ENCODE measurements at places on chromosomes 4 and X.

- DNase-seq = no peak
These were observed 4.3 kb downstream of the ZXDB start for GRCh38 chrX:57596109-57596508.

DNA sequence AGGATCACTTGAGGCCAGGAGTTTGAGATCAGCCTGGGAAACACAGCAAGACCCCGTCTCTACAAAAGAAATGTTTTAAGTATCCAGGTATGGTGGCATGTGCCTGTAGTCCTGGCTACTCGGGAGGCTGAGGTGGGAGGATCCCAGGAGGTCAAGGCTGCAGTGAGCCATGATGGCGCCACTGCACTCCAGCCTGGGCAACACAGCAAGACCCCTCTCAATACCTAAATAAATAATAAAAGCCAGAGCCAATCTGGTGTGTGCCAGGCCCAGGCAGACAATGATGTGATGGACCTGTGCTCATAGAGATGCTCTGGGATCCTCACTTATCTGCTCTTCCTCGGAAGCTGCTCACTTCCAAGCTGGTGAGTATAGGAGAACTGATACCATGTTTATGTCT, 18.2 kb upstream of the SASH3 start:
- DNase-seq = no peak

DNA sequence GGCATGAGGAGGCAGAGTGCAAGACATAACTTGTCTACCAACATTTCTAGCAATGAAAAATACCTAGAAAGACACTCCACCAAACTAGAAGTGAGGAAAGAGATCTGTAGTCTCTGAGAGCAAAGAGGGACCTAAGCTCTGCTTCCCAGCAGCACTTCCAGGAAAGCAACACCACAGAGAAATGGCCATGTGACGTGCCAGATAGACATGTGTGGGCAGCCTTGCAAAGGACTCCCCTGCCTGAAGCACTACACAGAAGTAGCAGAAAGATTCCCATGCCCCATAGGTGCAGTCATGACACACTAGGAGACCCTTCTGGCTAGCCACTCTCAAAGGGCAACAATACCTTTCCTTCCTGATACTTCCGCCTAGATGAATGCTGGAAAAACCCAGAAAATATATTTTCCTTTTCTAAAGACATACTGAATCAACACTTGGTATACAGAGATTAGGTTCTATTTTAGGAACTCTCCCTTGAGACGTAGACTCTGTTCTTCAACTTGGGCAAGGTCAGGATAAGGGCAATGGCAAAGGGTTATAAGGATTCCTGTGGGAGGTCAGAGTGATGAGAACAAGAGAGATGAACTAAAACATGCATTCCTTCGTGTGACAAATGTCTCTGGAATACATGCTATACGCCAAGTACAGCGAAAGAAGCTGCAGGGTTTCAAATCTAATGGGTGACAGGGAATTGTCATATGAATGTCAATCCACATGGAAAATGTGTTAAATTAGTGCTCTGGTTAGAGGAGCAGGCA, 187.5 kb upstream of the ETNPPL start:
- DNase-seq = no peak

- DNase-seq = no peak
These were observed 76.7 kb downstream of the FHIP1A start for GRCh38 chr4:151485541-151486131.

GRCh38 chr4:95155759-95156451, 392.9 kb downstream of the UNC5C start:
- DNase-seq = no peak

DNA sequence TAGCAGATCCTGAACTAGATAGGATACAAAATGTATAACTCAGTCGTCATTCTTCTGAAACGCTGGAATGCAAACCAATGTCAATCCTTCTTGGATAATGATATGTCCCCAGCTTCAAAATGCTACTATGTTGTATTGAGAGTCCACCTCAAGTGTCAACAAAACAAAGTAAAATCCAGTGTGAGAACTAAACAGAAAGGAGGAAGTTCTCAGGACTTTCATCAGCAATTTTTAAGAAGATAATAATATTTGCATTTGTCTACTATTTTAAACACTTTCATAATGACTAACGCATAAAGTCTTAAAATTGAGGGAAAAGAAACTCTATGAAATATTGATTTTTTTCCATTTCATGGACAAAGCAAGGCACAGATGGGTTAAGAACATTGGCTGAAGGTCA, 36.3 kb downstream of the SOD3 start:
- DNase-seq = no peak

GRCh38 chr4:67332627-67333026, 212.7 kb downstream of the CENPC start:
- DNase-seq = no peak

Measured in activated T-cell treated with anti-CD3 and anti-CD28 coated beads, Interleukin-2, amount 50 U/mL, for 1 hour (primary cell).